ENCODE measurements at places on chromosomes 7 and 10. TPM values are rescaled to one million over a fixed set of nuclear protein-coding genes. Genes with fewer than 3 reads are reported as not detected.

Gene SERPINE1
- total RNA-seq = 1,267 TPM

Gene FLNC
- 117 TPM for total RNA-seq

Gene TMEM236
- total RNA-seq = not detected

Gene SEMA3C
- 16.6 TPM for total RNA-seq

Gene PIK3AP1
- total RNA-seq = 5.9 TPM

Gene TRIM50
- total RNA-seq = not detected

Gene AGAP9
- 8.7 TPM for total RNA-seq

Gene LIMK1
- total RNA-seq = 30.0 TPM

Gene SFTPA1
- total RNA-seq = not detected

Gene PLAU
- 1.5 TPM for total RNA-seq

Gene SPDYE16
- not detected for total RNA-seq

Gene CALML3
- total RNA-seq = not detected

Gene ELFN1
- 7.3 TPM for total RNA-seq

Gene GOLGA7B
- 0.11 TPM for total RNA-seq
